Activated T-cell treated with anti-CD3 and anti-CD28 coated beads, Interleukin-2, amount 50 U/mL, for 72 hours (primary cell): ENCODE measurements at places on chromosomes 12 and 14.

DNA sequence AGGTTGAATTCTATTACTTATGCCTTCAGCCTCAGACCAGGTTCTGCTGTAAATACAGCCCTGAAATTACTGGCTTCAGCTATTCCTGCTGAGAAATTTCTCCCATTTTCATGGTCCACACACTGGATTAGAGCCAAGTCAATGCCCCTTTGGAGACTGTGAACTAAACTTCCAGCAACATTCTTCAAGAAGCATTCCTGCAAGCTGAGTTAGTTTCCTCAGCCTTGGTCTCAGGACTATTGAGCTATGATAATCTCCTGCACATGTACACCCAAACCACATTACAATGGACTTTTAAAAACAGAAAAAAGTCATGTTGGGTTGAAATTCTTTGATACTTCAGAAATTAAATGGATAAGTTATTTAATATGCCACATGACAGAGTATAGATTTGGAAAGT is 58.0 kb upstream of the AVPR1A start:
- DNase-seq = no peak

DNA sequence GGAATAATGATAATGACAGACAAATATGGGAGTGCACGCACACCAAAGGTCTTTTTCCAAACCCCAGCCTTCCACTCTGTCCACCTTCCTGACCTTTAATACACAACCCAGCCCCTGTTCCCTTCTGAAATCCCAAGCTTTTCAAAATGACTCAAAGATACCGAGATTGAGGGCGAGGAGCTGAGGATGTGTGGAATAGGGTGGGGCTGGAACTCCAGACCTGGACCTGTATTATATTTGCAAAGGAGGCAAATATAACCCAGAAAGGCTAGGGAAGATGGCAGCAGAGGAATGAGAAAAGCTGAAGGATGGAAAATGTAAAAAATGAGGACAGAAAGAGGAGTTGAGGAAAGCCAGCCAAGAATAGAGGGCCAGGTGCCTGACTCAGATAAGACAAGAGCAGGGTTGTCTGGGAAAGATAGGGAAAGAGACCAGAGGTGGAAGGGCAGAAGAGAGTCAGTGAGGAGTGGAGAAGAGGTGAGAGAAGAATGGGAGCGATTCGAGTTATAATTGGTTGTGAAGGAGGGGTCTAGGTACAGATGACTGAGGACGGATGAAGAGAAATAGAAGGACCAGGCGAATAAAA is 1.0 kb upstream of the PTMS start:
- DNase-seq = no peak

DNA sequence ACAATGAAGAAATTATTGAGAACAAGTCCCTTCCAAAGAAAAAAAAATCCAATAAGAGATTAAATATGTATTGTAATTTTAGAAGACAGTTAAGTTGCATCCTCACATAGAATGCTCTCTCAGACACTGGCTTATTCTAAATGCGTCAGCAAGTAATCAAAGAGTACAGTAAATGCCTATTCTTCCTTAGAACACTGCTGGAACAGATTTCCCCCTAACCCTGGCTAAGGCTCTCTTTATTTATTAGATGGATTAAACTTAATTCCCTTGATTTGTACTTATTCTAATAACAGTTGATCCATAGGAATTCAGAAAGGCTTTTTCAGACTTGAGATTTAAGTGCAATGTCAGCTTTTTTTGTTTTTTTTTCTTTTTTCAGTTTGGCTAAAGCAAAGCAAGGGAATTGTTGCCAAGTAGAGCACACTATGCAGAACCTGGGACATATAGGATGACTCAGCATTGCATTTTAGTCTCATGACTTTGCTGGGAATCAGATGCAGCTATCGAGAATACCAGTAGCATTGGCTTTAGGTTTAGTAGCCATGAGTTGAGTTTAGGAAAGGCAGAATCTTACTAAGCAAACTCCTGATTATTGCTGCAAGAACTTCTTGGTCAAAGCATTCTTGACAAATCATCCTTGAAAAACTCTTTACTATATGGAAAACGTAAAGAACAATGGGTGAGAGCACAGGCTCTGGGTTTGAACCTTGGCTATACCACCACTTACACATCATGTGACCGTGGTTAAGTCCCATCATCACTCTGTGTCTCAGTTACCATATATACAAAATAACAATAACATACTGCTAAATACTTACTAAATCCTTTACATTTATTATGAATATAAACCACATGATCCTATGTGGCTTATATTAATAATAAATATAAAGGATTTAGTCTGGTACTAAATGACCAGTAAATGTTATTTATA is 26.7 kb downstream of the MED21 start:
- DNase-seq = no peak

DNA sequence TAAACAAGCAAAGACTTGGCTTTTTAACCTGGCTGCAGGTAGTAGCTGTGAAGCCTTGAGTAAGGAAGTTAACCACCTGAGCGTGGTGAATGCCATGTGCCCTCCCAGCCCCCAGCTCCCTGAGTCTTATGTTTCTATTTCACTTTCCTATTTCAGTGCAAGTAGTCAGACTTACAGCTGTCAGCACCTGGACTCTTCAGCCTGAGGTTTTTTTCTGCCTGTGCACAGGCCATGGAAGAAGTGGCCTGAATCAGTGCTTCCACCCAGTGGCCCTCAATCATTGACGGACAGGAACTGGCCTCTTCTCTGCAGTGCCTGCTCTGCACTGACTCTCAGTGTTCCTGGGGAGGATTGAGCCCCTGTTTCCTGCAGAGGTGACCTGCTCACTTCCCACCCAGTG is 796.4 kb downstream of the MED13L start:
- DNase-seq = no peak

- no peak for DNase-seq
Observed at GRCh38 chr14:93712838-93713724, 75.2 kb downstream of the PRIMA1 start.

- no peak for DNase-seq
Observed at GRCh38 chr12:18753481-18754123, 15.7 kb downstream of the CAPZA3 start.

DNA sequence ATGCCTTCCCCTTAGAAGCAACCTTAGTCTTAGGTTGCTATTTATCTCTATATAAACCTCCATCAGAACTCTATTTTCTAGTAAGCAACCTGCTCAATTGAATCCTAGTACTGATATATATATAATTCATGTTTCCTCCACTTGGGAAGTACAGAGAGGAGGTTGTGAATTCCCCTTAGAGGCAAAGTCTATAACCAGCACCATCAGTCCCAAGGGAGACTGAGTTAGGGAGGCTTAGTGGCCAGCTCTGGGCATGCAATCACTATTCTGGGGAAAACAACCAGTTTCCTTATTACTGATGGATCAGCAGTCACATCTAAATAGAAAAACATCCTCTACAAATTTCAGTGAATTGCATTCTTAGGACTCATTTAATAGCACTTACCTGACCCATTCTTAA is 489.1 kb downstream of the RMST start:
- DNase-seq = no peak

GRCh38 chr14:80768646-80769045 is 172.9 kb downstream of the CEP128 start:
- DNase-seq = no peak

DNA sequence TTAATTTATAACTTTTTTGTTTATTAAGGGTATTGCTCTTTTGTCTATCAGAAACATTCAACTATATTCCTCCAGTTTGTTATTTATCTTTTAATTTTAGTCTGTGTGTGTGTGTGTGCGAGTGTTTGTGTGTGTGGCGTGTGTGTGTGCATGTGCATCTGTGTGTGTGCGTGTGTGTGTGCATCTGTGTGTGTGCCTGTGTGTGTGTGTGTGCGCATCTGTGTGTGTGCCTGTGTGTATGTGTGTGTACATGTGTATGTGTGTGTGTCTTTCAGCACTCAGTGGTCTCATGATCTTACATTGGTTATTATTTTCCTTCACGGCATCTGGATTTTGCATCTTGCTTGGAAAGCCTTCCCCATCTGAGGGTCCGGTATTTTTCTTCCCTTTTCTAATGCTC is 281.1 kb upstream of the RTL1 start:
- DNase-seq = no peak
